Muscle of leg (tissue), 16 donors: ENCODE measurements at places on chromosomes 5 and 9. TPM values are rescaled to one million over a fixed set of nuclear protein-coding genes. Genes with fewer than 3 reads are reported as not detected.

Gene CTSV
- total RNA-seq = 0.44 TPM

GRCh38 chr5:115317320-115317719 lies 20.9 kb upstream of the CCDC112 start:
- DNase-seq = no peak

- no peak for DNase-seq
Measured at GRCh38 chr5:119322948-119323537, 32.8 kb upstream of the TNFAIP8 start.

GRCh38 chr9:4334410-4334813 lies 34.5 kb upstream of the GLIS3 start:
- peak; percentile 14 for DNase-seq

DNA sequence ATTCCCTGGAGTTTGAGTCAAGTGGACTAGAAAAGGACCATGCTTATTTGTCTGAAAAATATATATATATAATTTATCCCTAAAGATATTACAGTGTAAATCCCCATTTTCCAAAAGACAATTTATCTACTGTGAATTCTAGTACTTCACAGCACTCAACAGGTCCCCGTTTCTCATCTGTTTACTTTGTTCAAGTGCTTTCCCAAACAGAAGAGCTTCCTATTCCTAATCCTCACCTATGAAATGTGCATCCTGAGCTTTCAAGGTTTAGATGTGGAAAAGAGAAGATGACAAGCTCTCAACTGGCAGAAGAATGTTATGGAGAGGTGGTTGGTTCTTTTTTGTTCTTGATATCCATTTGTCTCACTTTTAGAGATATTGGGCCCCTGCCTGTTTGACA lies 401.6 kb upstream of the ZNF608 start:
- DNase-seq = no peak
